Left renal pelvis (tissue), 4 donors: ENCODE measurements at places on chromosomes 2 and 18. TPM values are rescaled to one million over a fixed set of nuclear protein-coding genes. Genes with fewer than 3 reads are reported as not detected.

KCNG2 gene
- 0.38 TPM for polyA plus RNA-seq

CERKL gene
- 16.9 TPM for polyA plus RNA-seq

ALPP gene
- 0.20 TPM for polyA plus RNA-seq

ITPRIPL1 gene
- polyA plus RNA-seq: 5.0 TPM

PROKR1 gene
- polyA plus RNA-seq: 0.27 TPM

REG3G gene
- polyA plus RNA-seq: not detected

IL36B gene
- polyA plus RNA-seq: not detected

TCF23 gene
- polyA plus RNA-seq: 0.72 TPM

YPEL5 gene
- 102 TPM for polyA plus RNA-seq

AUP1 gene
- 125 TPM for polyA plus RNA-seq

COL3A1 gene
- polyA plus RNA-seq: 1,758 TPM

CHRND gene
- 0.62 TPM for polyA plus RNA-seq

FAM237A gene
- polyA plus RNA-seq: not detected

EMILIN1 gene
- polyA plus RNA-seq: 102 TPM
